ENCODE measurements at places on chromosomes 2 and 18.

DNA sequence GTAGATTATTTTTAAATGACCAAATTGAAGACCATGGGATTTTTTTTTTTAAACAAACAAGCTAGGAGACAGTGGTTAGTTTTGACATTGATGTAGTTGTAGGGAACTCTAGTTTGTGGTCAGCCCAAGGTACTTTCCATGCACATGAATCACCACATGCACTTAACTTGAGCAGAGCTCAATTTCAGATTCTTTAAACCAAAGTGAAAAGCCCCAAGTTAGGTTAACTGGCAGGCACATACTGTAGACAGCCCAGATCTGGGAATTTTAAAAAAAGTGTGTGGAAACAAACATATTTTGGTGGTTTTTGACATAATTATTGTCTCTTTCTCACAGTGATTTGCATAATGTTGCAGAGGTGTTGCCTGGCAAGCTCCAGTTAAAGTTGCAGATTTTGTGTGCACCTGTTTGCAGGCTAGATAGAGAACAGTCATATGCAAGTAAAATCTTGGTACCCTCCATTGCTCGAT, 88.4 kb downstream of the BCL2L11 start:
- peak; percentile 31 for DNase-seq

- DNase-seq, result no peak
Measured at GRCh38 chr2:231168460-231169139, 29.8 kb upstream of the ARMC9 start.

- DNase-seq, result peak; percentile 61
Measured at GRCh38 chr2:104733226-104733943, 120.5 kb upstream of the POU3F3 start.

GRCh38 chr2:240143276-240143675, 2.8 kb upstream of the OTOS start:
- DNase-seq, result no peak

DNA sequence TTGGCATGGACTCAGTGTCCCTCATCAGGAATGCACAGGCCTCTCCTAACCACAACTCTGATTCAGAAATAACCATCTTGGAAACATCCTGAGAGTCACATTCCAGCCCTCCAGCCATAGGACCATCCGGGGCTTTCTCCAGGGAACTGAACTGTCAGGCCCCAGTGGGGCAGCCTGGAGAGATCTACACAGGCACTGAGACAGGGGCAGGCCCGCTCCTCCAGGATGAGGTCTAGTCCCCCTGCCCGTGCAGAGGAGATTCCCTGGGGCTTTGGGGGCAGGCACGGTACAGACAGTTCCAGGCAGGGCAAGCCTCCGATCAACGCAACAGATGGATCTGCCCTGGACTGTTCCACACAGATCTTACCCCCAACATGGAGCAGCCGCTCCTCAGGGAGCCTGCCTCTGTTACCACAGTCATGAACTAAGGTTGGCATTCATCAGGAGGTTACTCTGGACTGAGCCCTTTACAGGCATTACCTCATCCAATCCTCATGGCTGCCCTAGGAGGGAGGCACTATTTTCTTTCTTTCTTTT, 12.0 kb downstream of the KCNK3 start:
- no peak for DNase-seq

GRCh38 chr2:108369153-108369552, 8.6 kb upstream of the SULT1C4 start:
- no peak for DNase-seq

All from activated CD4-positive, alpha-beta T cell treated with anti-CD3 and anti-CD28 coated beads for 48 hours (primary cell).